ENCODE measurements at places on chromosomes 7 and 10.

- DNase-seq: no peak
These were observed 23.6 kb downstream of the FKBP6 start for GRCh38 chr7:73351447-73352167.

DNA sequence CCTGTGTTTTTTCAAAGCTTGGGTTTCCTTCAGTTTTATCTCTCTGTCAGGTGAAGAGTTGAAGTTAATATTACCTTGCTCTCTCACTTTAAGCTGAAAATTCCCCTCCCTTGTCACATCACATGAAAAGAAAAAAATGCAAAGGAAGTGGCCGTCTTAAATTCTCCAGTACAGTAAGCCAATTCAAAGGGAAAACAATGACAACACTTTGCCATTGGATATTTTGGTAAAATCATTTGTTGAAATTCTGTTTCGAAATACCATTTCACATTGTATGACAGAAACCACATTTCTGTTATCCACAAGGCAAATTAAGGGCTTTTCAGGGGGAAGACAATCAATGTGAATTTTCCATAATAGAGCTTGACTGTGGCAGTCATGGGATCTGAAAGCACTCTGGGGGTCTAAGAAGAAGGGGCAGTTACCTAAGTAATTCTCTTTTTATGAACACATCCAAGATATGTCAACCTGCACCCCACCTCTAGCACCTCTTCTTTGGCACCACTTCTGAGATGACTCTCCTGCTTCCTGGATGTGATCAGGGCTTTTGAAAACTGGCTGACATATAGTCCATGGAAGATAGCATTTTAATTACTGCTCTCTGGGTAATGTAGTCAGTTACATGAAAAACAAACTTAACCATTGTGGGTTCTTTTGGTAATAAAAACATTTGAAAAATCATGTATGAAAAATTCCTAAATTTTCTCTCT lies 63.8 kb downstream of the ENTPD1 start:
- no peak for DNase-seq

DNA sequence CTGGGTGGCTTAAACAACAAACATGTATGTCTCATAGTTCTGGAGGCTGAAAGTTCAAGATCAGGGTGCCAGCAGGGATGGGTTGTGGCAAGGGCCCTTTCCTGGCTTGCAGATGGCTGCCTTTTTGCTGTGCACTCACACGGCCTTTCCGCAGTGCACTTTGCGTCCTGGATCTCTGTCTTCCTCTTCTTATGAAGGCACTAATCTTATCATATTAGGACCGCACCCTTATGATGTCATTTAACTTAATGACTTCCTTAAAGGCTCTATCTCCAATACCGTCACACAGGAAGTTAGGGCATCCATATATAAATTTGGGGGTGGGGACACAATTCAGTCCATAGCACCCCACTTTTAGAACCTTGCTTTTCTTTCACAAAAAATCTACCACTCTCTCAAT lies 255.2 kb downstream of the SNX13 start:
- no peak for DNase-seq

GRCh38 chr7:110105307-110105706 lies 985.6 kb upstream of the LRRN3 start:
- peak; percentile 13 for DNase-seq

- DNase-seq: no peak
These were observed 151.7 kb downstream of the RTKN2 start for GRCh38 chr10:62116896-62117295.

DNA sequence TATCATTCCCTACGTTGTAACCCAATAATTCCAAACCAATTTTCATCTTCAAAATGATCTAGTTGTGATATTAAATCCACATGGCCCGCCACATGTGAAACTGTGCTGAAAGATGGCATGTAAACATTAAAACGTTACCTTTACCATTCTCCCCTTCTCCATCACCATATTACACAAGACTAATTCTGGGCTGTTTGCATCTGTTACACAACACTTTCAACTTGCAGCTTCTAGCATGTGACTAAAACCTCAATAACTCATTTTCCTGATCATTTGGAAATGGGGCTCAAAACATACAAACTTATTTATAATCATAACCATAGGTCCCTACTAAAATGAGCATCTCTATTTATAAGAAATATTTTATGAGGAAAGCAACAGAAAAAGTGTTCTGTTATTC lies 4.7 kb downstream of the MTERF1 start:
- DNase-seq: no peak

DNA sequence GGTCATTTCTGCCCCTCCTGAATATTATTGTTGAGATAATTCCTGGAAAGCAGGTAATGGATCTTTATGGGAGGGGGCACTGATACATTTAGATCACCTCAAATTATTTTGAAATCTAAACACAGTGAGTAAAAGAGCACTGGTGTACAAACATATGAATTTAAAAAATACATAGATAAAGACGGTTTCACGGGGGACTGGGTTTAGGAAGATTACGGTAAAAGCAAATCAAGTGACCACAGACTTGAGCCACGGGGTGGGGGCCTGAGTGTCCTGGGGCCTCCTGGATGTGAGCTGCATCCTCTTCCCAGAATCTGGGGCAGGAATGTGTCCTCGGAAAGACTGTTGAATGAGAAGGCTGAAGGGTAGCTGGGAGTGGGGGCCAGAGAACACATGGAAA lies 219.1 kb upstream of the KLF6 start:
- DNase-seq: peak; percentile 34

DNA sequence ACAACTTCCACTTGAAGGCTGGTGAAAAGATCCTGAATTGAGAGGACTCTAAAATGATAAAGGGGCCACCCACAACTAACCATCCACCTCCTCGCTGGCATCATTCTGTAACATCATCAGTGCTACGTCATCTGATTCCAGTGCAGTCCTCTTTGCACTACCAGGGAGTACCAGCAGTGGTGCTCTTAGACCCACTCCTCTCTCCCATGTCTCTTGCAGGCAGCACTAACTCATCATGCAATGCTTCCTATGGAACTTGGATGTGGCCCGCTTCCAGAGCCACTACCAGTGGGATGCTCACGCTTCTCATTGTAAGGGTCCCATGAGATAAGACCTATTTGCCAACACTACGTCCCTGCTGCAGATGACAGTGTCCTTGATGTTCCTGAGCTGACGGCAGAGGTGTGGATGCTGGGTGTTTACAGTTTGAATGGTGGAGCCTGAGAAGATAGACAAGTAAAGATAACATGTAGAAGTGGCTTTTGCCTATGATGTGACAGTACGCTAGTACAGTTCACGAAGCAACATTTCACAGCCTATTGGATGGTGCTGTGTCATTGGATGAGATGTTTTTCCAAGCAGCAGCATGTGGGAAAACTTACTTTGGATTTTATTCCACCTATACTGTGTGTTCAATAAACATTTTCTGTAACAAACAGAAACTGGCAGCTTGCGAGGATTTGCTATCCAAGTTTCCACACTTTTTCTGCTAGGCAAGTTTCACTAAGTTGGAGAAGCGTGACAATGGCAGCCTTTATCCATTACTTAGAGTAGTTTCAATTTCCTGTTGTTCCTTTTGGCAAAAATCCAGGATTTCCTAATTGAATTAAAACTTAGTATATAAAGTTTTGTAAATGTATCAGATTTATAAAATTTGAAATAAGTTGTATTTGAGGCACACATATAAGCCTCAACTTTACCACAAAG lies 35.8 kb upstream of the COBL start:
- peak; percentile 79 for DNase-seq
